Coronary artery (tissue), 2 donors: ENCODE measurements at places on chromosomes 11 and 22.

GRCh38 chr11:43503417-43503816, 144.7 kb downstream of the TTC17 start:
- no peak for DNase-seq

- no peak for DNase-seq
These were observed at the start of gene PTPRJ for GRCh38 chr11:47980088-47980906. PTPRJ (plus strand) TSS chr11:47980559; CDS start chr11:47980913, 354 bp downstream.

GRCh38 chr22:19631899-19632667, 82.2 kb upstream of the SEPTIN5 start:
- peak; percentile 56 for DNase-seq

DNA sequence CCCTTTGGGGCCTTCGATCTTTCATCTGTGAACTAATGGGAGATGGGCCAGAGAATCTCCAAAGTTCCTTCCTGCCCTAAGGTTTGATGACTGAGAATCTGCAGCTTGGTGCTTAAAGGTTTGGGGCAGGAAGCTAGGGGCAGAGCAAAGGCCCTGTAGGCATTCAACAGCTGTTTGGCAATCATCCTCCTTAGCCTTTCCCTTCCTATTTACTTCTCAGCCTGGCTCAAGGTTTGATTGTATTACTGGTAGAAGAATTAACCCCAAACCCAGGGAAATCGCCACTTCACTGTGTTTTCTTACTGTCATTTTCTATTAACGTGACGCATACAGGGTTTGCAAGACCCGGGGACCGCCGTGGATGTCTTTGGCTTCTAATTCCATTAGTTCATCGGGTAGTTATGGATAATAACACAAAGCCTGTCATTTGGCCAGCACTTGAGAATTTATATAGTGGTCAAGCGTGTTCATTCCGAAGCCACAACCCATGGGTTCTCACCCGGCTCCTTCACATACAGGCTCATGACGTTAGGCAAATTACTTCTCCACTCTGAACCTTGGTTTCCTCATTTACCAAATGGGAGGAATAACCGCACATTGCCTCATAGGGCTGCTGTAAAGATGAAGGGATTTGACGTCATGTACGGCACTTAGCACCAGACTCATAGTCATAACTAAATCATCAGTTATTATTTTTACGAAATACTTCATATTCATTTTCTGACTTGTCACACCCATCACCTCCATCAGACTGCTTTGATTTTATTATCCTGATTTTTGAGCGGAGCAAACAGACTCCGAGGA, 158.1 kb downstream of the FBXO7 start:
- DNase-seq, result no peak

- DNase-seq, result no peak
These were observed 3.5 kb downstream of the NXPE1 start for GRCh38 chr11:114556135-114556534.

DNA sequence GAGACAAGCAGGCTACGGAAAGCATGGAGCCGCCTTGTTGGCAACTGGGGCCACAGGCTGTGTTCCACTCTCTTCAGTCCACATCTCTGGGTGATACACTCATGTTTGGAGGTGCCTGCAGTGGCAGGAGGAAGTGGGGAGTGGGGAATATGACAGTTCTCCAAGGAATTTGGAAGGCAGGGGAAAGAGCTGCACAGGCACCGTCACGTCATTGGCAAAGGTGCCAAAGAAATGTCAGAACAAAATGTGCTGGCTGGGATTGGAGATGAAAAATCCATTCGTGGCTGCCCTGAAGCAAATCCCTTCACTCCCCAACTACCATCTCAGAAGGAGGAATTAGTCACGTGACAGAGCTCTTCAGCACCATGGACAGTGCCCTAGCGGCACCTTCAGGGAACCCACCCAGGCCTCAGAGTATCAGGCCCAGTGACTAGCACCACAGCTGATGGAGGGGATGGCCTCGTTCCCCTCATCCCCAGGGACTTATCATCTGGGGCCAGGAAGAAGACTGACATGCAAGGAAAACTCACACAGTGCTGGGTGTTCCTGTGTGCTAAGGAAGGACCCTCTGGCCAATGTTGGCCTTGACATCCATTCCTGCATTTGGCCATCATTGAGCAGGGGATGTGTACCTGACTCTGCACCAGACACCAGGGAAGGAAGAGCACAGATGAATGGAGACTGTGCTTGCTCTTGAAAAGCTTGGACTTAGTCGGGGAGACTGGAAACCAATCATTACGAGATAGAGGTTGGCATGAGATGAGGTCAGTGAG, 48.5 kb upstream of the PRDM11 start:
- DNase-seq, result no peak

- DNase-seq, result no peak
These were observed 15.3 kb upstream of the PICK1 start for GRCh38 chr22:38041760-38042487.

DNA sequence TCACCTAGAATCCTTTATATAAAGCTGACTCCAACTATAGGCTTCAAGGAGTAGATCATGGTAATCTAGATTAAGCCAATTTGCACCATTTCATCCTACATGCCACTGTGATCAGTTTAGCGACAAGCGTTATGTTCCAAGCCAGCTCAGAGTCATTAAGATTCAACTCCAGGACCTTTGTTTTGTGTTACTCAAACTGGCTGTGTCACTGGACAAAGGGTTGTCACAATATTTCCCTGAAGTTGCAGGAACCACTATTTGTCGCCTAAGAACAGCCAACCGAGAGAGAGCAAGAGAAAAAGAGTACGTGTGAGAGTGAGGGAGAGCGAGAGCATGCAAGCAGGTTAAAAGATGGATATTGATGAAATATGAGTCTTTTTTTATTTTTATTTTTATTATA, 104.8 kb downstream of the USP35 start:
- no peak for DNase-seq

- DNase-seq, result no peak
These were observed 7.2 kb downstream of the ADAMTS15 start for GRCh38 chr11:130455483-130456127.

DNA sequence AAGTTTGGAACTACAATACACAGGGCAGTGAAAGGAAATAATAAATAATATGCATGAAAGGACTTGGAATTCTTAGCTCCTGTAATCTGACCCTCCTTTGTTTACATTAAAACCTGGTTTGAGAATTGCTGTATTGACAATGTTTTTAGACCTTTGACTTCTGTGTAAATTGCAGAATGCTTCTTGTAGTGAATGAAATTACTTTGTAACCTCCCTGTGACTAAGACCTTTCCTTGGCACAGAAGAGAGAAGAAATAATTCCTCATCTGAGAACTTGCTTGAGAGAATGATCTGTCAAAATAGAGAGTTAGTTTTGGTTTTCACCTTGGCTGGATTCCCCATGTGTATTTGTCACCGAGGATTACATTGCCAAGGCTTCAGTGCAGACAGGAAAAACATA, 640.0 kb upstream of the ANO5 start:
- no peak for DNase-seq

GRCh38 chr11:79193663-79194310, 247.0 kb downstream of the TENM4 start:
- no peak for DNase-seq

- DNase-seq, result no peak
These were observed 61.4 kb upstream of the PTPRJ start for GRCh38 chr11:47918882-47919495.

DNA sequence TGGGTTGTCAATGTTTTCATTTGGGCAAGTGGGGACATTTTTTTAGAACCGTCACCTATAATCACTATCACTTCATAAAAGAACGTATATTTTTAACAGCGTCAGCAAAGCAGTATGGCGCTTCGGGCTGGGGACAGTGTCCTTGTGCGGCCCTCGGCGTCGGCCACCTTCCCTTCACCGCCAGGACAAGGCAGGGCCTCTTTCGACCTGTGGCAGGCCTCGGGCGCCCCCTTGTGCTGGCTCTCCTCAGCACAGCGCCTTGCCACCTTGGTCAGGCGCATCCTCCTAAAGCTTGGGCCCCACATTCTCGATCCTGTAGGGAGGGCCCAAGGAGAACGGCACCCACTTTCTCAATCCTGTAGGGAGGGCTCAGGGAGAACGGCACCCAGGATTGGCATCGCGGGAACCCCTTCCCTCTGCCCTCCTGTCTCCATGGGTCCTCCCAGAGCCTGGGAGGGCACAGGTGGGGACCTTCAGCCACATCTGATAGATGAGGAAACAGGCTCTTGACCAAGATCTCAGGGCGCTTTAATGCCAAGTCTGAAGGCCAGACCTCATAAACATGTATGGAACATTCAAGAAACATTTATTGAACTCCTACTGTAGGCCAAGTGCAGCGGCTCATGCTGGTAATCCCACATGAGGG, 11.5 kb upstream of the FADD start:
- peak; percentile 79 for DNase-seq

DNA sequence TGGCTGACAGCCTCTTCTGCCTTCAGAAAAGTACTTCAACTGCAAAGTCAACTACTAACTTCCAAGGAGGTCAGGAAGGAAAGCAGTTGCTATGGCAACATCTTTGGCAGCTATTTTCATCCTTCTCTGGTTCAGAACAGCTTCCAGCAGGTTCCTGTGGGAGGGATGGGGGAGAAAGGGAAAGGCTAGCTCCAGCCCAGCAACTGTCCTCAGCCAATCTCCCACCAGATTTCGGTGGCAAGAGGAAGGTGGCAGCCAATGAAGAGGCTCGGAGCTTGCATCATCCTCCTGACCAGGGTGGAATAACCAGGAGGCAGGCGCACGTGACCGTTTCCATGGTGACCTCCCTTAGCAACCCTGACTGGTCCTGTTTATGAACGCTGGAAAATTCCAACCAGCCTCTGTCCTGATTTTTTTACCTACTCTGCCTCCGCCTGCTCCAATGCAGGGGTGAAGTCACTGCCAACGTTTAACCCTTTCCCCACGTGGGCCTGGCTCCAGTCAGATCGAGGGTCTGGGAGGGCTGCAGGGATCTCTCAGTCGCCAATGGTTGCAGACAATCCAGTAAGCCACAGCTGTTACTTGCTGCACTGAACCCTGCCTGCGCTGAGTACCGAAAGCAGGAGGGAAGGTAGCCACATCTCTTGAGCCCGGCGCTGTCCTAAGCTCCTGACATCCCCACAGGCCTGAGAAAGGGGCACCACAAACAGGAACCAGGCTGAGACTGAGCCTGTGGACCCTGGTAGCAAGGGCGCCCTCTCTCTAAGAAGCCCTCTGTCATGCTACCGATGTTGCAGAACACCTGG, 11.2 kb upstream of the MALAT1 start:
- DNase-seq, result peak; percentile 100

DNA sequence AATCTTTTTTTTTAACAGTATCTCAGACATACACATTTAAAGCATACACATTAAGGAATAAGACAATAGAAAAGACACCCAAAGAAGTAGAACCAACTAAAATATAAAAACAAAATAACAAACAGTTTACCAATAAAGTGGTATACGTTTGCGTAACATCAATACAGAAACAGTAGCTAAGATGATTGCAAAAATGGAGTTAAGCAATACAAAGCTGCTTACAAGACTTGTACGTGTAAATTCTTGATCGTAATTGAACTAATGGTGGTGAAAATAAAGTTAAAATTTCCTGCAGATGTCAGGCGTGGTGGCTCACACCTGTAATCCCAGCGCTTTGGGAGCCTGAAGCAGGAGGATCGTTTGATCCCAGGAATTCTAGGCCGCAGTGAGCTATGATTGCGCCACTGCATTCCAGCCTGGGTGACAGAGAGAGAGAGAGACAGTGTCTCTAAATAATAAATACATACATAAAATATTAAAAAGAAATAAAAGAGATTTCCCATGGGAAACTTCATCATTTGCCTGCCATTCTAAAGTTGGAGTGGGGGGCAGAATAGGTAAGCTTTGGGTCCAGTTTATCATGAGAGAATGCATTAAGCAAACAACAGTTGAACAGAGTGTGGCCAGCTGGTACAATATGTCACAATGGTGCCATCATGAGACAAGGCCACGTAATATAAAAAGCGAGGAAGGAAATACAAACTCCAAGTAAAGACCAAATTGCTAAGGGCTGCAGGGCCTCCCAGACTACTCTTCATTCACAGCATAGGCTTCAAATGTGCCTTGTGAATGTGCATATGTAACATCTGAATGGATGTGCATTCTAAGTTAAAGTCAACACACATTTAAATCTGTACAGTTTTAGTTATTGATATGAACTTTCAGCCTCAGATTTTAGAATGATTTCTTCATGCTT, 38.9 kb upstream of the EED start:
- DNase-seq, result no peak

DNA sequence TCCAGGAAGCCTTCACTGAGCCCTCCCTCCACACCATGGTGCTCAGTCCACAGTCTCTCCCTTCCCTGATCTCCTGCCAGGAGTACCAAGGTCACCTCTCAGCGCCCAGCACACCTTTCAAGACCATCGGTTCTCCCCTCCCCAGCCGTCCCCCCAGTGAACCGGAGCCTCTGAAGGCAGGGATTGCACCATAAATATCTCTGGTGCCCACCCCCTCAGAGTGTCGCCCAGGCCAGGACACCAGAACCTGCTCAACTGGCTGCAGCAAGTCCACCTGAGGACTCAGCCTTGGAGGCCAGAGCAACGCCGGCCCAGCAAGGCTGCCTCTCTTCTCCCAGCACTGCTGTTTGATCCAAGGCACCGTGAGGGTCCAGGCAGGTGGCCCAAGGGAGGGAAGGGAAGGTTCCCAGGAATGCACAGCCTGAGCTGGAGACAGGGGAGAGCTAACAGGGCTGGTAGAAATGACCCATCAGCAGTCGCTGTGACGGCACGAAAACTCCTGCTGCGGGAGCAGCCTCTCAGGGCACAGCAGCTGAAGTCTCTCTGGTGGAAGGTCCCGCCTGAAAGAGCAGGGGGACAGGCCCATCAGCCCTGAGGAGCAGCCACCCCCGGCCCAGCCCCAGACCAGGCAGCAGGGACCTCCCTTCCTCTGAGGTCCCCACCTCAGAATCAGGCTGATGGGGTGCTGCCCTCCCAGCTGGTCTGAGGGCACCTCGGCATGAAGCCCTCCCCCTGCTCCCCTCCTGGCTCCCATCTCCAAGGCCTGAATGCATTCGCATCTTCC, 80.3 kb downstream of the BUD13 start:
- no peak for DNase-seq

DNA sequence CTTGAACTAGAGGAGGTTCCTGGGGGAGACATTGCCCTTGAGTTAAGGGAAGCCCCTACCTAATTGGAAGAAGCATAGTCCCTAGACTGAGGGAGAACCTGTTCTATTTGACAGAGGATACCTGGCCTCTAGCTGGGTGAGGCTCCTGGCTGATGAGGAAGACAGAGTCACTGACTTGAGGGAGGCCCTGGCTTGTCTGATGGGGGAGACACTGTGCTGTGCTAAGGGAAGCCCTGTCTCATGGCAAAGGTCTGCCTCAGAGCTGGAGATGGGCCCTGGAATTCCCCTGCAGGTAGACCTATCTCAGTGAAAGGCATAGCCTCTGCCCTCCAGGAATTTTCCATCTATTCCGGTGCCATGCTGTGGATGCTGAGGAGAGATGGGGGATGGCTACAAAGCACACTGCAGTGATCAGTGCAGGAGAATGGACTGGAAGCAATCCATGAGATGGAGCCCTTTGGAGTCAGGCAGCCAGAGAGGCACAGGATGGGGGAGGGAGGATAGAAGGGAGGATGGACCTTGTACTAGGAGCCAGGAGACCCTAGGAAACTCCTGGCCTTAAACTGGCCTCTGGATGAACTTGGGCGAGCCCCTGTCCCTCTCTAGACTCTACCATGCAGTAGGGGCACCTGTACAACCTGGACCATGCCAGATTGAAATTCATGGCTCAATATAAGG, 39.9 kb downstream of the SLCO2B1 start:
- no peak for DNase-seq

- DNase-seq, result no peak
These were observed 83.6 kb downstream of the KCNJ1 start for GRCh38 chr11:128783513-128783912.
